ENCODE measurements at places on chromosomes 6 and 20.
A peak's percentile ranks its signal among the peaks of the same experiment; 100 is the strongest.

DNA sequence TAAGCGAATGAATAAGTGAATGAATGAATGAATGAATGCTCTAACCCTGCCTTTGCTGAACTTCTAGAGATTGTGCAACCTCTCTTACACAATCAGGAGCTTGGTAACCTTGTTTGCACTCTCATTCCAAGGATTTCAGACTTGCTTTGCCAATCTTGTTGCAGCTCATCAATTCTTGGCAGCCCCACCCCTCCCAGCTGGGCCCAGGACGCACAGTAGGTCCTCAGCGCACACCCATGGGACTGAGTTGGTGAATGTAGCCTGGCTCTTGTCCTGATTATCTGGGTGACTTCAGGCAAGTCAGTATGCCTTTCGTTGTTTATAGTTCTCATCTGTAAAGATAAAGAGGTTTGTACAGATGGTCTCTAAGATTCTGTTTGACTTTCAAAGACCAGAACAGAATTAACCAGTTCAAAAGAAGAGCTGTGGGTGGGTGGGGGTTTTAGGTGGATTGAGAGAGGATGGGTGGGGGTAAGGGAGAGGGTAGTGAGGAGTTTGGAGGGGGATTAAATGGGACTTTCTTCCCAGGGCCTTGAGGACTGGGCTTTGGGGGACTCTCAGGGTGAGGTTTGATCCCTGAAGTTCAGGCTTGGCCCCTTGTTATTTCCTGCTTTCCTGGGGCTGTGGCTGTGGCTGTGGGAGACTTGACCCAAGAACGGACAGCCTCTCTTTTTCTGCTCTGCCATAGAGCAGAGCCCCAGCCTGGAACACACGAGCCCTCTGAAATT, 33.2 kb downstream of the VEGFA start:
- no peak for DNase-seq

GRCh38 chr20:38210741-38211140, 45.7 kb upstream of the TGM2 start:
- DNase-seq: no peak

- DNase-seq: no peak
Observed at GRCh38 chr6:44851176-44851575, 463.7 kb downstream of the CDC5L start.

DNA sequence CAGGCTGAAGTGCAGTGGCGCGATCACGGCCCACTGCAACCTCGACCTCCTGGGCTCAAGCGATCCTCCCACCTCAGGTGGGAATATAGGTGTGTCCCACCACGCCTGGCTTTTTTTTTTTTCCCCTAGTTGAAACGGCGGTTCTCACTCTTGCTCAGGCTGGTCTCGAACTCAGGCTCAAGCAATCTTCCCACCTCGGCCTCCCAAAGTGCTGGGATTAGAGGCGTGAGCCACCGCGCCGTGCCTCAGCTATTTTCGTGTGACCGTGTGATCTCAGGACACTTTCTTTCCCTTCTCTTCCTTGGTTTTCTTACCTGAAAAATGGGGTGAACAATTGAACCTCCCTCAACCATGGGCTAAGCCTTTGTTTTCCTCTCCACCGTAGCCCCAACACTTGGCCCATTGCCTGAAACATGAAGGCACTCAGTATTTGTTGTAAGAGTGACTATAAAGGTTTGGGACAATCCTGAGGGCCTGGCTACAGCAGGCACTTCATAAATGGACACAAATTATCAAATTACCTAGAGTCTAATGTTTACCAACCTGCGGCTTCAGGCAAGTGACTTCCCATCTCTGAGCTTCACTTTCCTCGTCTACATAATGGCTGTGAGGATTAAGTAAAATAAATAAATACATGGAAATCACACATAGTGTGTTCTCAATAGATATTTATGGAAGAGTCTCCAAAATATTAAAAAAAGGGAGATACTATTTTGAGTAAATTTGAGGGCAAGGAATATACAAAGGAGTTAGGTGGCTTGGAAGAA, 31.4 kb upstream of the ID1 start:
- DNase-seq: no peak

DNA sequence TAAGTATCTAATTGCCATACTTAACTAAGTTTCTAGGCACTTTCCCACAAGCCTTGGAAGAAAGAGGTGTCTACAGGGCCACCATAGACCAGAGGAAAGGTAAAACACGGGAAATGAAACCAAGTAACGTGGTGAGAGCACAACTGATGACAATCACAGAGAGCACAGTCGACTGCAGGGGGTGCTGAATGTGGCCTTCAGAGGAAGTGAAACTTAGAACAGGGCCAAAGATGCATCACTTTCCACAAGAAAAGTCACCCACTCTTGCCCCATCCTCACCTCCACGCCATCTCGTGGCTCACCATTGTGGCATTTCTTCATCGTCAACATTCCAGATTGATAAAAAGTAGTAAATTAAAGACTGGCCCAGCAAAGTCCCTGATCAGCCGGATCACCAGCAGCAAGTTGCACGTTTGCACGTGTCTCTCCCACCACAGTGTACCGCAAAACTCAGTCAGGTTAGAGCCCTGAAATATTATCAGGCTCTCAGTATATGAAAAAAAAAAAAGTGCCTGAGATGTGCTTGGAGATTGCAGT, 31.4 kb downstream of the HIVEP2 start:
- no peak for DNase-seq

DNA sequence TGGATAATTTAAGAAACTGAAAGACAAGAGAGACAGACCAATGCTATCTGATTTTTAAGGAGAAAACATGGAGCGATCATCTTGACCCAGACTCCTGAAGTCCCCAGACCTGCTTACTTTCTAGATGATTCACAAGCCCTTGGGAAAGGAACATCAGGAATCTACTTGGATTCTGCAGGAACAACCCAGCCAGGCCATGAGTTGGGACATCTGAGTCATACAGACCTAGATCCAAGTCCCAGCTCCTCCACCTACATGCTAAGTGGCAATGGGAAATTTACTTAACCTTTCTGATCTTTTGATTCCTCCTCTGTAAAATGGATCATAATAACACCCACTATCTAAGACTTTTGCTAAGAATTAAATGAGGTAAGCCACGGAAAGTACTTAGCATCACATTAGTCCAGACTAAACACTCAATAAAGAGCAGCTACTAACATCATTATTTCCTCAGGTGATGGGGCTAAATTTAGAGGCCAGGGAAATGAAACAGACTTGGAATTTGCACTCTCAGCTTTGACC, 61.0 kb upstream of the MAFB start:
- no peak for DNase-seq

GRCh38 chr6:44223319-44224028, at the start of gene SLC29A1:
SLC29A1 (plus strand) TSS chr6:44223595; CDS start chr6:44227314, 3,719 bp downstream.
- DNase-seq: peak; percentile 72

GRCh38 chr20:22757424-22758183, 173.2 kb upstream of the FOXA2 start:
- DNase-seq: no peak

DNA sequence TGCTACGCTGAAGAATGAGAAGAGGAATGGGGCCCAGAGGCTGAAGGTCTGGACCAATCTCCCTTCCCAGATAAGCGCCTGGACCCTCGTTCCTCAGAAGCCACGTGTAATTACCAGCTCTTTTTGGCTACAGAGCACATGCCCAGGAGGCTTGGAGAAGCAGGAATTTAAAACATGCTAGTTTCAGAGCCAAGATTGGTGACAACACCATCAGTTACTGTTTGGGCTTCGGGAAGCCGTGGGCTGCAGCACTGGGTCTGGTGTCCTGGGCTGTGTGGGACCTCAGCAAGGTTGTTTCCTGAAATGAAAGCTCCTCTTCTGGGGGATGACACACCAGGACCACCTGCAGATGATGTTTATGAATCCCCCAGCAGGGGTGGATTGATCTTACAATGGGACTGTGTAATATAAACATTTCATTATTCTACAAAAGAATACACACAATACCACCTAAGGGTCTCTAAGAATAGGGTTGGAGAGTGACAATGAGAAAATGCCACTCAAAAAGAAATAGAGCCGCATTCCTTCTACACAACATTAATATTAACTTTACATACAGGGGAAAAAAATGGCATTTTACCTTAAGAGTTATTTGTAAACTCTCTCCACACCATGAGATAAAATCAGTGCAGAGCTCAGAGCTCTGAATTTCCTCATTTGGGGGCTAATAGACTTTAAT, 207.8 kb upstream of the FOXQ1 start:
- no peak for DNase-seq

DNA sequence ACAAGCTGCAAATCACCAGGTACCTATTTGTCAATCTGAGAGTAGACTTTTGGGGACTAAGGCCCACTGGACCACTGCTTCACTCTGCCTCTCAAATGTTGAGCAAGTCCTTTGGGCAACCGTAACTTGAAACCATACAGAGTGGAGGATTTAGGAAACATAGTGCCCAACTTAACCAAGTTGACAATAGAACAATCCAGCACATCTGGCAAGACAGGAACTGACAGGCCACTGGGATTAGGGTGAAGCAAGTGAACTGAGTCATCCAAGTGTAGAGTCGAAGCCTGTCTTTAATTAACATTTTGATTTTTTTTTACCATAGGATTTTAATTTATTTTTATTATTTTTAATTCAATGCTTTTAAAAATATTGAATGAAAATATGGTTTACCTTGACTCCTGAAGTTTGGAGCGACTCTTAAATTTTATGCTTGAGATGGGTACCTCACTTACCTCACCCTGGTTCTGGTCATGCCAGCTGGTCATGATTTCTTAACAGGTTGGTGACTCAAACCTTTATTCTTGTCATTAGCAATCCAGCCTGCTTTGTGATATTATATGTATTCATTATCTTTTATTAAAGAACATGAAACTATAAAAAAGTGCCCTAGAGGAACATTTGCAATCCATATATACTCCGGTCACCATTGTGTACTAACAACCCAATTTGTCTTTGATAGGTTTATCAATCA, 312.1 kb upstream of the DEFB112 start:
- no peak for DNase-seq

DNA sequence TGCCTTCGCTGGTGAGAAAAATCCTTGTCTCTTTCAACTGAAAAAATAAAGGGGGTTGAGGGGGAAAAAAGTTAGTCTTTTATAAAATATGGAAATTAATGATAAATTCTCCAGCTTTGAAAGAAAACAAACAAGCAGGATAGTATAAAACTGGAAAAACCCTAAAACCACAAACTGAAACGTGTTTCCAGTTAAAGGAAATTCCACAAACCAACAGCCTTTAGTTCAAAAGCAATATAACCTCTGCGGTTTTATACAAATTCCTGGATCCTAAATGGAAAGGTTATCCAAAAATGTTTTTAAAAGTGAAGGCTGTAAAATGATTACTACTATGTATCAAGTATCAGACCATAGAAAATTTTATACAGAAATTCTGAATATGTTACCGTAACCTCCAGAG, 55.6 kb downstream of the BMP5 start:
- DNase-seq: no peak

DNA sequence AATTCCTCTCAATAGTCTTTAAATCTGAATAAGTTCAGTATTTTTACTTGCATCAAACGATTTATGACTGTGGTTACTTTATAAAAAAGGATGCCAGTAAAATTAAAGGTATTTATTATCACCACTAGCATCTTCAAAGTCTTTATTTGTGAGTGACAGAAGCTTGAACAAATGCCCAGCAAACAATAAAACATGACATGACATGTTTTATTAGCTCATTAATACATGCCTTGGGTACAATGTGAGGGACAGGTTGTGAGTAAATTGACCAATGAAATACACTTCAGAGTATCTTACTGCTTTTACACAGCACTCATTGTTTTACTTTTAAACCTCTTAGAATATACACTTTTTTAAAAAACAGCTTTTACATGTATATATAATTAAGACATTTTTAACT, 113.4 kb upstream of the BEND3 start:
- no peak for DNase-seq

DNA sequence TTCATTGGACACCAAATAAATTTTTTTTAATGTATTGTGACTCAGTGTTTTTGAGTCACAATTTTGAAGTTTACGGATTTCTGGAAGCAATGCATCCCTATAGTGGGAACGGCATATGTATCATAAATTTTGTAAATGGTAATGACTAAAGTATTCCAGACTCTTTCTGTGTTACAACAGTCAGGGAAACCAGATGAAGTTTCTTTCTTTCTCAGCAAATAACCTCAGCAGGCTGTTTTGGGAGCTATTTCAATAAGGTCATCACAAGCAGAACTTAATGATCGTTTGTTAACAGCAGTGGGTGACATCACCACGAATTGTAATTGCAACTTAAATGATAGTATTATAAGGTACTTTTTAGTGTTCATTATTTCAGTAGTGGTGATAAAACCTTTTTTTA, 52.0 kb downstream of the HIVEP1 start:
- no peak for DNase-seq

- DNase-seq: no peak
Observed at GRCh38 chr20:48150568-48150967, 365.3 kb upstream of the SULF2 start.

GRCh38 chr20:2103461-2104153, 2.0 kb downstream of the STK35 start:
- DNase-seq: no peak

GRCh38 chr6:6843057-6843627, 254.6 kb downstream of the LY86 start:
- peak; percentile 8 for DNase-seq

GRCh38 chr20:59007665-59008511, 834 bp upstream of the CTSZ start:
- DNase-seq: no peak

DNA sequence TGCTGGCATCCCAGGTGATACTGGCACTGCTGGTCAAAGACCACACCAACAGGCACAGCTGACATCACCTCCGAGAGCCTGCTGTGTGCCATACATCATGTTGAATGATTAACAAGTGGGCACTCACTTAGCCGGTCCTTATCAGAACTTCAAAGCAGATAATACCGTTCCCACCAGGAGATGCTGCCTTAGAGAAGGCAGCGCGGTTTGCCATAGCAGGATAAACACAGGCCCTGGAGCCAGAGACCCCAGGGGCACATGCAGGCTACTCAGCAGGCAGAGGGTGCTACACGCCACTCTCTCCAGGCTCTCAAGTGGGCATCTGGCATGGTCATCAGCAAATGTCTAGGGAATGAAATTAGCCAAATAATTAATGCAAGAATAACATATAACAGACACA, 86.5 kb upstream of the CST7 start:
- no peak for DNase-seq

- no peak for DNase-seq
Observed at GRCh38 chr6:148962854-148963515, 216.2 kb downstream of the UST start.

DNA sequence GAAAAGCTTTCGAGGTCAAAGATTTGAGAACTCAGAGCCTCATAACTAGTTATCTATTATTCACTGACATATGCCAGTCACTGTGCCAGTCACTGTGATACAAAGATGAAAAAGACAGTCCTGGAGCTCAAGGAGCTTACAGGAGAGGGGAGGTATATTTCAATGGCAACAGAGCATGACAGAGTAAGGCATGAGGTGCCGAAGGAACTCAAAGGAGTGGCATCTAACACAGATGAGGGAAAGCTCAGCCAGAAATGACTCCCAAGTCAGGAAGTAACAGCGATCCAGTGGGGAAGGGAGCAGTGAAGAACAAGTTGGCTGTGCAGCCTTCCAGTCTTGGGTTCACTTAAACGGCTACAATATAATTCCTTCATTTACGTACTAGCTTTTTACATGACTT, 46.6 kb downstream of the DTNBP1 start:
- no peak for DNase-seq
